Renal cortex interstitium (tissue), 15 donors: ENCODE measurements at places on chromosomes 3 and 15. TPM values are rescaled to one million over a fixed set of nuclear protein-coding genes. Genes with fewer than 3 reads are reported as not detected.

The DLEC1 gene
- polyA plus RNA-seq, result 0.82 TPM

The SPSB4 gene
- 15.8 TPM for polyA plus RNA-seq

The PLA2G4F gene
- 24.2 TPM for polyA plus RNA-seq

The SOX2 gene
- 0.80 TPM for polyA plus RNA-seq

DNA sequence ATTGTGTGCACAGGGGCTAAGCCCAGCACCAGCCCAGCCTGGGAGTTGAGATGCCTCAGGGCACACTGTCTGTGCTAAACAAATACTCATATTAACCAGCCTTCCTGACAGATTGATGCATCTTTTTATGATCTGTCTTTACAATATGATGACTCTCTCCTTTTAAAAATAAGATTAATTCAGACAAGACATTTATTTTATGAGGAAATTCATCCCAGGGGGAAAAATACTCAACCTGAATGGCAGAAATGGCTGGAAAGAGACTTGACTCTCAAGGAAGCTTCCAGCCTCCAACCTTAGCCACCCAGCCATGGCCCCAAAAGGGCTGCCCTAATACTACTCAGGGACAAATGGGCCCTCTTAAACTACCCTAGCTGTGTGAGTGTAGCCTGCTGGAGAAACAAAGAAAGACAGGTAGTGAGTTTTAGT is 46.9 kb downstream of the NOX5 start:
- DNase-seq, result no peak

GRCh38 chr3:81760215-81760614 is 1.2 kb downstream of the GBE1 start:
- DNase-seq, result no peak

GRCh38 chr3:88180398-88180999 is 30.7 kb downstream of the C3orf38 start:
- DNase-seq, result peak; percentile 33

- no peak for DNase-seq
These were observed 204.7 kb upstream of the GAP43 start for GRCh38 chr3:115418583-115418982.

GRCh38 chr3:37453393-37454389 is 279.3 kb upstream of the LRRFIP2 start:
- DNase-seq, result no peak

DNA sequence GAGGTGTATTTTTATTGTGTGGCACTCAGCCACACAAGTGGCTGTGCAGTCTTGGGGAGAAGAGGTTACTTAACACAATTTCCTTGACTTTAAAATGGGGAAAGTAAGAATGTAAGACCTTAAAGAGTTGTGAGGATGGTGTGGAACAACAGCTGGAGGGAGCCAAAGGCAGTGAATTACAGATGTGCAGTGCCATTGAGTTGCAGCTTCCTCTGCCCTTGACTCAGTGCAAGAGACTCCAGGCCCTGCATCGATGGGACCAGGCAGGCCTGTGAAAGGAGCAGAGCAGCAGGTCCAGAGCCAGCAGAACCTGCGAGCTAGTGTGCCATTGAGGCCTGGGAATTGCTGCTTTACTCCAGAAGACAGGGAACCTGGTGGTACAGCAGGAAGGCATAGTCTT is 27.2 kb downstream of the EEFSEC start:
- DNase-seq, result no peak

GRCh38 chr3:48716508-48716981 is 476 bp downstream of the IP6K2 start:
- no peak for DNase-seq

- DNase-seq, result no peak
These were observed 6.3 kb upstream of the RTP4 start for GRCh38 chr3:187361835-187362234.

DNA sequence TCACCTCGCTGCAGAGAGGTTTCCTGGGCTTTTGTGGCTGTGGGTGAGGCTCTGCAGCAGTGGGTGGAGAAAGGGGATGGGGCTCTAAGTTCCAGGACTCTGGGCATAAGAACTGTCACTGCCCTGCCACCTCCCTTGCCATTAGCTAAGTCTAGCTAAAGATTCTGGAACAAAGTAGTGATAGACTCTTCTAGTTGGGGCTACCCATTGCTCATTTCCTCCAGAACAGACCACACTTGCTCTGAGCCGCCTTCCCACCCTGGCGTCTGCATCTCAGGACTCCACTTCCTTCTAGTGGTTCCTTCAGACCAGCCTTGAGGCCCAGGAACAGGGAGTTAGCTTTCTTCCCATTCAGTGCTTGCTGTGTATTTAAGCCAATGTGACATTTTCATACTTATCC is 7.5 kb downstream of the ARHGAP31 start:
- no peak for DNase-seq

GRCh38 chr3:154275292-154275691 is 49.0 kb downstream of the DHX36 start:
- no peak for DNase-seq

GRCh38 chr15:78641102-78641748 is at the start of gene CHRNB4:
TSS of gene CHRNB4 (minus strand) at chr15:78641210. CDS start at chr15:78641133, 77 bp downstream.
- DNase-seq, result no peak

DNA sequence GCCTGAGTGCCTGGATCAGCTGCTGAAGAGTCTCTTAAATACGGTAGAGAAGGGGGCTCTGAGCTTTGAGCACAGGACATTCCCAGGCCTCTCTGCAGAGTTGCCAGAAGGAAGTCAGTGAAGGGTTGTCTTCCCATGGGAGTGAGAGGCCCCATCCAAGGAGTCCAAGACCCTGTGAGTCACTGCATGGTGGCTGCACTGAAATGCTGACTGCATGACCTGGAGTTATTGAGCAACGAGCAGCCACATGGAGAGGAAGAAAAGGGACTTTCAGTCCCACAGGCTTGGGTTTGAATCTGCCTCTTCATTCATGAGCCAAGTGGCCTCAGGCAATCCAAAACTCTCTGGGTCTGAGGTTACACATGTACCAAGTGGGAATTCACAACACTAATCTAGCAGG is 69.6 kb upstream of the RASGRF1 start:
- DNase-seq, result no peak

GRCh38 chr3:127141921-127142730 is 50.8 kb upstream of the PRR23E start:
- no peak for DNase-seq

DNA sequence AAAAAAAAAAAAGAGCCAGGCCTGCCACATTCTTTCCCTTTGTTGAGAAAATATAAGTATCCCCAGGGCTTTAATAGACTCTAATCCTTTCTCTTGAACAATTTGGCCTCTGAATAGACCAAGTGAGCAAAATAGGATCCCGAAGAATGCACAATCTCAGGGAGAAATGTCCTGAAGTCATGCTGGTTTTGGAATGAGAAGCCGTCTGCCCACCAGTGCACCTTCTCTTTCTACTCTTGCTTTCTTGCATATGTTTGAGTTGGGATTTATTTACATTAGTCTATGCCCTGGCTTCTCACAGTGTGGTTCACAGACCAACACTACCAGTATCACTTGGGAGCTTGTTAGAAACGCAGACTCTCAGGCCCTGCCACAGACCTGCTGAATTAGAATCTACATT is 153.0 kb downstream of the ZNF621 start:
- no peak for DNase-seq
